ENCODE measurements at places on chromosomes 5 and 9.

- no peaks in the 10 kb centered on the region for H3K36me3 ChIP-seq
- no peak for DNase-seq
- H3K27me3 ChIP-seq = peaks cover 3% of the 10 kb centered on the region
- no peak overlapping the region for H3K4me3 ChIP-seq
- no peak overlapping the region for H3K27ac ChIP-seq
These were observed 37.0 kb upstream of the RANBP6 start for GRCh38 chr9:6052293-6052919.

DNA sequence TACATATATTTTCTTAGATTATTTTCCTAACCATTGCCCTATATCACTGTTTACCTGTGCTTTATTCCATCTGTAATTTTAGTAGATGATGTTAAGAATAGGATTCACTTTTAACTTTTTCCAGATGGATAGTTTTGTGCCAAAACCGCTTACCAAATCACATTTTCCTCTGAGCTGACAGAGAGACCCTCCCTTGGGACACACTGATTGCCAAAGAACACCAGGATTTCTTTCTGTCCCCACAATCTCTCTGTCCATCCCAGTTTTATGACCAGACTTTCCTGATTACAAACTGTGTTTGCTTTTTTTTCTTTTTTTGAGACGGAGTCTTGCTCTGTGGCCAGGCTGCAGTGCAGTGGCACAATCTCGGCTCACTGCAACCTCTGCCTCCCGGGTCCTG, 81.3 kb upstream of the SPATA31C2 start:
- H3K4me1 ChIP-seq = no peaks in the 10 kb centered on the region
- H3K36me3 ChIP-seq = no peaks in the 10 kb centered on the region
- DNase-seq = no peak
- no peak overlapping the region for H3K4me3 ChIP-seq

- no peak overlapping the region for H3K27ac ChIP-seq
- no peak for DNase-seq
- H3K4me3 ChIP-seq = no peak overlapping the region
- peaks cover 1% of the 10 kb centered on the region for H3K36me3 ChIP-seq
- peaks cover 12% of the 10 kb centered on the region for H3K27me3 ChIP-seq
These were observed 5.2 kb upstream of the TCERG1 start for GRCh38 chr5:146441896-146442295.

- no peaks in the 10 kb centered on the region for H3K27me3 ChIP-seq
- peak overlapping the region; percentile 39 for H3K27ac ChIP-seq
- no peaks in the 10 kb centered on the region for H3K4me1 ChIP-seq
- H3K4me3 ChIP-seq = no peak overlapping the region
- DNase-seq = no peak
- peaks cover 4% of the 10 kb centered on the region for H3K36me3 ChIP-seq
These were observed 60.9 kb downstream of the SLC12A2 start for GRCh38 chr5:128144491-128144890.

- H3K27me3 ChIP-seq = peaks cover 49% of the 10 kb centered on the region
- H3K4me3 ChIP-seq = no peak overlapping the region
- H3K27ac ChIP-seq = no peak overlapping the region
- H3K36me3 ChIP-seq = no peaks in the 10 kb centered on the region
- peaks cover 2% of the 10 kb centered on the region for H3K4me1 ChIP-seq
- DNase-seq = no peak
These were observed 43.2 kb upstream of the ORM1 start for GRCh38 chr9:114279693-114280092.

- no peak overlapping the region for H3K4me3 ChIP-seq
- H3K4me1 ChIP-seq = no peaks in the 10 kb centered on the region
- H3K27ac ChIP-seq = no peak overlapping the region
These were observed 83.2 kb upstream of the DMRTA1 start for GRCh38 chr9:22363421-22363887.

DNA sequence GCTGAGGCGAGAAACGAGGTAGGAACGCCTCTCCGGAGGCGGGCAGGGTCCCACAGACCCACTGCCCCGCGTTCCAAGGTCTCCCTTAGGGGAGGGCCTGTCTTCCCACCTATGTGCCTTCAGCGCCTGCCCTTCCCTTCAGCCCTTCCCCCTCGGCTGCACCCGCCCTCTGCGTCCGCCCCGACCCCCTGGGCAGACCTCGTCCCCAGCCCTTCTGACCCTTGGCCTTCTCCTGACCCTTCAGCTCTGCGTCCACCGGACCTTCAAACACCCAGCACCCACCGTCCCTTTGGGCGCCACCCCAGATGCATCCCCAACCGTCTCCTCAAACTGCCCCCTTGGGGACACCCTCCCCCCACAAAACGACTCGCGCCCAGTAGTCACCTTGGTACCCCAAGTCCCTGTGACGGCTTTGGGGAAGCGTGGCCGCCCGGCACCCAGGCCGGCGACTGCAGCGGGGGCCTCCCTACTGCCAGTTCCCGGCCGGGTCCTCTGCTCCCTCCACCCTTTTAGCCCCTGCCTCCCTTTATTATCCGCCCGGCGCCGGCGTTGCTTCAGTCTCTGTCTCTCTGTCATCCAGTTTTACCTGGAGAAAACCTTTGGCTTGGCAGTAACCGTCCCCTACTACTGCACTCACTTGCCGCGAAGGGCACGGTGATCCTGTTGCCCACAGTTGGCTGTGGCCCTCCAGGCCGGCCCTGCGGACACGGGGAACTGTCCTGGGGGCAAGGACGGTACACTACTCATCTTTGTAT, 421 bp downstream of the RUSC2 start:
- DNase-seq = no peak
- H3K27ac ChIP-seq = no peak overlapping the region
- peak overlapping the region; percentile 74 for H3K4me3 ChIP-seq
- H3K36me3 ChIP-seq = no peaks in the 10 kb centered on the region
- peaks cover 8% of the 10 kb centered on the region for H3K4me1 ChIP-seq
- H3K27me3 ChIP-seq = peaks cover 37% of the 10 kb centered on the region

DNA sequence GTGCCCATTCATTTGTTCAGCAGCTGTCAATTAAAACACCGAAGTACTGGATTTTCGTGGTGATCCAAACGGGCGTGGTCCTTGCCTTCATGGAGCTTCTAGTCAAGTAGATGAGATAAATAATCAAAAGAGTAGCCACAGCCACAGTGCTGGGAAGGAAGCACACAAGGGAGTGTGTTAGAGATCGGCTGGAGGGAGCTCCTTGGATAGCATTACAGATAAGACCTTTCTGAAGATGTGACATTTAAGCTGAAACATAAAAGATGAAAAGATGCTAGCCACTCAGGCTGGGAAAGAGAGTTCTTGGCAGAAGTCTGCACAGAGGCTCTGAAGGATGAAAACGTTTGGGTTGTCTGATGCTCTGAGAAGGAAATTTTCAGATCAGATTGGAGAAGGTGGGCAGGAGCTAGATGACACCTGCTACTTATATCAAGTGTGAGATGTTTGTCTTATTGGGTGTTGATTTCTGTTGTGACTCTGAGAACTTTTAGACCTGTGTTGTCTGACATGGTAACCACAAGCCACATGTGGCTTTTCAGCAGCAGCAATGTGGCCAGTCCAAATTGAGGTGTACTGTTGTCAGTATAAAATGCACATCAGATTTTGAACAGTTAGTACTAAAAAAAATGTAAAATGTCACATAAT, 123.9 kb downstream of the TLE4 start:
- H3K27me3 ChIP-seq = no peaks in the 10 kb centered on the region
- H3K27ac ChIP-seq = peak overlapping the region; percentile 18
- H3K4me1 ChIP-seq = peaks cover 54% of the 10 kb centered on the region
- H3K4me3 ChIP-seq = peak overlapping the region; percentile 60

GRCh38 chr5:177605078-177605477, 5.1 kb downstream of the B4GALT7 start:
- H3K4me3 ChIP-seq = no peak overlapping the region
- H3K27me3 ChIP-seq = no peaks in the 10 kb centered on the region
- no peak for DNase-seq
- peak overlapping the region; percentile 46 for H3K27ac ChIP-seq
- peaks cover 29% of the 10 kb centered on the region for H3K4me1 ChIP-seq

- DNase-seq = no peak
- no peak overlapping the region for H3K4me3 ChIP-seq
- H3K4me1 ChIP-seq = no peaks in the 10 kb centered on the region
These were observed 150.8 kb upstream of the ADCY2 start for GRCh38 chr5:7245121-7245651.

DNA sequence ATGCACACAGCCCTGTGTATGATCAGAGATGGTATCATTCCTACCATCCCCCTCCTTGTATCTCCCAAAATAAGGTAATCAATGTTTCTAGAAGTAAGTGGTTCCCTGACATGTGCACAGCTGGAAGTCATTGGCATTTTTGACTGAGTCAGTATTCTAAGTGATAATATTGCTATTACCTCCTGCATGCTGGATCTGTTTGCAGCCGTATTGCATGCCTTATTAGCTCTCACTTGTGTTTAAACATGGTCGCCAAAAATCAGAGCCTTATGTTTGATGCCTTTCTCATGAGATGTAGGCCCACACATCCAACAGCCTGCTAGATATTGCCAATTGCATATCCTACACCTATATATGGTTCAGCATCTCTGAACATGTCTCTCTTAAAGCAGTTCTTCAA, 254.3 kb downstream of the CDH12 start:
- no peaks in the 10 kb centered on the region for H3K4me1 ChIP-seq
- no peak overlapping the region for H3K4me3 ChIP-seq
- no peaks in the 10 kb centered on the region for H3K36me3 ChIP-seq
- no peak for DNase-seq
- no peaks in the 10 kb centered on the region for H3K27me3 ChIP-seq

GRCh38 chr9:68455451-68455850, 85.2 kb downstream of the TMEM252 start:
- H3K36me3 ChIP-seq = no peaks in the 10 kb centered on the region
- H3K27ac ChIP-seq = no peak overlapping the region
- no peak overlapping the region for H3K4me3 ChIP-seq
- peaks cover 16% of the 10 kb centered on the region for H3K27me3 ChIP-seq
- no peak for DNase-seq

GRCh38 chr9:98529841-98530240, 178.9 kb downstream of the GABBR2 start:
- H3K36me3 ChIP-seq = no peaks in the 10 kb centered on the region
- no peaks in the 10 kb centered on the region for H3K4me1 ChIP-seq
- no peak overlapping the region for H3K4me3 ChIP-seq

DNA sequence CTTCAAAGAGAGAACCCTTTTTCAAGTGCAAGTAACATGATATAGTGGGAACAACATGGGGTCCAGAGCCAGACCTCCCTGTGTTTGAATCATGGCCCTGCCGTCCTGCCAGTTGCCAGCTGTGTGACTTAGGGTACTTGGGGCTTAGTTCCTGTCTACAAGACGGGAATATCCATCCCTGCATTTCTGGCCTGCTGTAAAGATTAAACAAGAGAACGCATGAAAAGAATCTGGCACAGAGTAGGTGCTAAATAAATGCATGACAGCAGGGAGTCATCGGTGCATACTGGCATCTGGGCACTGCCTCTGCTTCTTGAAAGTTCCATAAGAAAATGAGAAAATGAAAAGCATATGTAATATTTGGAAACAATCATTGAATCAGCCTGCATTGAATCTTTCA, 77.8 kb upstream of the PRRC1 start:
- no peak for DNase-seq
- no peaks in the 10 kb centered on the region for H3K36me3 ChIP-seq

GRCh38 chr5:157266286-157267007, 524 bp downstream of the CYFIP2 start:
- H3K27ac ChIP-seq = peak overlapping the region; percentile 96
- H3K4me3 ChIP-seq = peak overlapping the region; percentile 93
- no peaks in the 10 kb centered on the region for H3K27me3 ChIP-seq
- H3K36me3 ChIP-seq = peaks cover 45% of the 10 kb centered on the region

GRCh38 chr9:15889555-15889954, 336.7 kb downstream of the CCDC171 start:
- no peaks in the 10 kb centered on the region for H3K27me3 ChIP-seq
- no peak overlapping the region for H3K27ac ChIP-seq
- H3K36me3 ChIP-seq = no peaks in the 10 kb centered on the region
- DNase-seq = no peak
- H3K4me3 ChIP-seq = no peak overlapping the region
- no peaks in the 10 kb centered on the region for H3K4me1 ChIP-seq

DNA sequence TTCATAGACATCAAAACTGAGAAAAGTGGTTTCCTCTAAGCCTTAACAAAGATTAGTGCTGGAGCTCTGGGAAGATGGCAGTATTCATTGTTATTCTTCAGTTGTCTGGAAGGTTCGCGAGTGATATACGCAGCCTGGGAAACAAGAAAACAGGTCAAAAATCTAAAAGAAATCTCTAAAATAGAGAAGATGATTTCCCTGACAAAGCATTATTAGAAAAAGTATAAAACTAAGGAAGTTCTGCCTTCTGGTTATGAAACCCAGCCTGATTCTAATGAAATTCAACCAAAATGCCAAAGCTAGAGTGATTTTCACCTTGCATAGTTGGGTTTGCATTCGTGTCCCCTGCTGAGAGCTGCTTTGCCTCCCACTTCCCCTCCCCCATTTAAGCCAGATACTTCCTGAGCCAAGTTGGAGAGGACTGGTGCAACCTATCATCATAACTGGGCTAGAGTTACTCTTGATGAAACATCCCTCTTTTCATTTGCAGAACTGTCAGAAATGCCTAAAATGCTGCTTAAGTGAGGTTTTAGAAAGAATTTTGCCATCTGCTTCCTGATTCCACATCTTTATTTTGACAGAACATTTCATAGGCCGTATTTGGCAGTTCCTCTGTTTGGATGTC, 48.4 kb downstream of the NDFIP1 start:
- no peak overlapping the region for H3K4me3 ChIP-seq
- H3K4me1 ChIP-seq = no peaks in the 10 kb centered on the region
- no peak for DNase-seq
- no peak overlapping the region for H3K27ac ChIP-seq
- H3K27me3 ChIP-seq = no peaks in the 10 kb centered on the region
- peaks cover 10% of the 10 kb centered on the region for H3K36me3 ChIP-seq

GRCh38 chr9:110241260-110241857, 14.9 kb downstream of the TXN start:
- no peaks in the 10 kb centered on the region for H3K27me3 ChIP-seq
- no peaks in the 10 kb centered on the region for H3K4me1 ChIP-seq
- peaks cover 11% of the 10 kb centered on the region for H3K36me3 ChIP-seq
- H3K4me3 ChIP-seq = no peak overlapping the region
- no peak for DNase-seq

- DNase-seq = no peak
- H3K4me1 ChIP-seq = peaks cover 36% of the 10 kb centered on the region
- H3K4me3 ChIP-seq = no peak overlapping the region
- H3K27ac ChIP-seq = peak overlapping the region; percentile 87
- no peaks in the 10 kb centered on the region for H3K27me3 ChIP-seq
These were observed 61.3 kb upstream of the IQGAP2 start for GRCh38 chr5:76341651-76342334.

- peak overlapping the region; percentile 68 for H3K4me3 ChIP-seq
- H3K27me3 ChIP-seq = no peaks in the 10 kb centered on the region
- peaks cover 54% of the 10 kb centered on the region for H3K36me3 ChIP-seq
- peak overlapping the region; percentile 88 for H3K27ac ChIP-seq
- H3K4me1 ChIP-seq = peaks cover 80% of the 10 kb centered on the region
- no peak for DNase-seq
These were observed 51.5 kb downstream of the SEMA4D start for GRCh38 chr9:89446261-89446960.

GRCh38 chr9:68941780-68942459, 72.0 kb downstream of the PRKACG start:
- no peaks in the 10 kb centered on the region for H3K36me3 ChIP-seq
- H3K27ac ChIP-seq = no peak overlapping the region
- DNase-seq = no peak
